ENCODE measurements at places on chromosomes 3 and 15.
A peak's percentile ranks its signal among the peaks of the same experiment; 100 is the strongest.

DNA sequence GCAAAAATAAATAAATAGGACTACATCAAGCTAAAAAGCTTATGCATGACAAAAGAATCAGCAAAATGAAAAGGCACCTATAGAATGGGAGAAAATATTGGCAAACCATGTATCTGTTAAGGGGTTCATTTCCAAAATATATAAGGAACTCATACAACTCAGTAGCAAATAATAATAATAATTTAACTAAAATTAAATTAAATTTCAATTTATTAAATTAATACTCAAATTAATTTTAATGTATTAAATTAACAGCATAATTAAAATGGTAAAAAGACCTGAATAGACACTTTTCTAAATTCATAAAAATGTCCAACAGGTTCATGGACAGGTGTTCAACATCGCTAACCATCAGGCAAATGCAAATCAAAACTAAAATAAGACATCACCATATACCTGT lies 34.0 kb upstream of the THBS1 start:
- DNase-seq: no peak

- DNase-seq: no peak
Observed at GRCh38 chr3:23236890-23237289, 33.8 kb downstream of the UBE2E2 start.

DNA sequence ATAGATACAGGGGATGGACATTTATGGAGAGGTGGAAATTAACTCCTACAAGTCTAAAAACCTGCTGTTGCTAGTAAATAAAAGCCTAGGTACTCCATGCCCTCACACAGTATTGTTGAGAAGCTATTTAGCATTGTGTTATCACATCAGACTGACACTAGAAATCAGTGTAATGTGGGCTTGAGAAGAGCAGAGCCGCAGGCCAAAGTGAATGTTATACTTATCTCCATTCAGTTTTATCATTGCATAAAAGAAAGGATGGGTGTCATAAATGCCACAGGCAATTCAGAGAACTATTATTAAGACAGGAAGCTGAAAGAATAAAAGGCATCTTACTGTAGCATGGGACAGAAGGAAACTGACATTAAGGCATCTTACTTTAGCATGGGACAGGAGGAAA lies 13.7 kb upstream of the ISLR start:
- no peak for DNase-seq

GRCh38 chr3:87227835-87228144 lies 681 bp downstream of the CHMP2B start:
- no peak for DNase-seq

DNA sequence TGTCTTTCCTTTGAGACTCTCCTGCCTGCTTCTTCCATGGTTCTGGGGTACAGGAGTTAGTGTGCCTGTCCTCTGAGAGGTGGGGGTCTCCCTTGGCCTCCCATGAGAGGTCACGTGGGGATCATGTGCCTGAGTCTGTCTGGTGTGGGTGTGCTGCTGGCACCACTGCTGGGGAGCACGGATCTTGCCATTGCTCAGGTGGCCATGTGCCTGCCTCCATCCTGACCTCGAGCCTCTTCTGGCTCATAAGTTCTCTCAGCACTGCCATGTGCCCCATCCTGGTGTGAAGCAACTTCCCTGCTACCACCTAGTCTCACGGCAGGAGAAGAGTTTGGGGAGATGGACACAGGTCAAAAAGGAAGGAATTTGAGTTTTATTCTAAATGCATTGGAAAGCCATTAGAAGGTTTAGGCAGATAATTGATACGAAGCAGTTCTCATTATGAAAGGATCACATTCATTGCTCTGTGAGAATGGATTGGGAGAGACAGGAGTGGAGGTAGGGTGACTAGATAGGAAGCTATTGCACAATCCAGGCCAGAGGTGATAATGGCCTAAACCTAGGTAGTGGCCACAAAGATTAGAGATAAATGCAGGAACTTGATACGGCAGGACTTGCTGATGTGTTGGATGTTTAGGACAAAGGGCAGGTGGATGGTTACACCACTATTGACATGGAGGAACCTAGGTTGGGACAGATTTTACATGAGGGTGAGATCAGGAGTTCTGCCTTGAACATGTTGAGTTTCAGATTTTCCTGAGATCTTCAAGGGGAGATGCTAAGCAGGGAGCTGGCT lies 173.0 kb upstream of the RORA start:
- DNase-seq: no peak

GRCh38 chr15:31442699-31443111 lies 116.1 kb downstream of the KLF13 start:
- DNase-seq: no peak

GRCh38 chr3:24235121-24235520 lies 259.5 kb downstream of the THRB start:
- DNase-seq: no peak

DNA sequence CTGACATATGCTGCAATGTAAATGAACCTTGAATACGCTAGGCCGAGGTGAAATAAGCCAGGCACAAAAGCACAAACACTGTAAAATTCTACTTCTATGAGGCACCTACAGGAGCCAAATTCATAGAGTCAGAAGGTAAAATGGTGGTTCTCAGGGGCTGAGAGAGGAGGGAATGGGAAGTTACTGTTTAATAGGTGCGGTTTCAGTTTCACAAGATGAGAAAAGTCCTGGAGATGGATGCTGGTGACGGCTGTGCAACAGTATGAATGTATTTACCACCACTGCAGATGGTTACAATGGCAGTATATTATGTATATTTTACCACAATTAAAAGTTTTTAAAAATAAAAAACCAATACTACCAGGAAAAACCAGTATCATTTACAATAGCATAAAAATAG lies 4.0 kb downstream of the TNK2 start:
- no peak for DNase-seq

GRCh38 chr15:63366451-63366850 lies 15.2 kb downstream of the CA12 start:
- no peak for DNase-seq

GRCh38 chr3:171460725-171461524 lies 720 bp upstream of the TNIK start:
- peak; percentile 80 for DNase-seq

DNA sequence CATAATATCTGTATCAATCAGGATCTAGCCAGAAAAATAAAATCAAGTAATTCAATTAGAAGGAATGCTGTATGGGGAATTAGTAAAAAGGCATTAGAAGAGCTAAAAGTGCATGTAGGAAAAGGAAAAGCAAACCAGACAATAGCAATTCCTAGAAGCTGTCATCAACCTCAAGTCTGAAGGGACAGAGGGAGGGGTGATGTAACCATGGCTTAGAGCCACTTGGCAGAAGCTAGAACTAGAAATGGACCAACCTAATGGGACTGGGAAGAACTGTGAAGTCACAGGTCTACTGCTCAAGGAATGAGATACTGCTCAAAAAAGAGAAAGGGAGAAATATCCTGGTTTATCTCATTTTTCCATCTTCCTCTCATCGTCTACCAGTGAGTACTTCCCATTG lies 590.7 kb upstream of the SGO1 start:
- DNase-seq: no peak

GRCh38 chr3:29318251-29318650 lies 37.4 kb downstream of the RBMS3 start:
- no peak for DNase-seq

DNA sequence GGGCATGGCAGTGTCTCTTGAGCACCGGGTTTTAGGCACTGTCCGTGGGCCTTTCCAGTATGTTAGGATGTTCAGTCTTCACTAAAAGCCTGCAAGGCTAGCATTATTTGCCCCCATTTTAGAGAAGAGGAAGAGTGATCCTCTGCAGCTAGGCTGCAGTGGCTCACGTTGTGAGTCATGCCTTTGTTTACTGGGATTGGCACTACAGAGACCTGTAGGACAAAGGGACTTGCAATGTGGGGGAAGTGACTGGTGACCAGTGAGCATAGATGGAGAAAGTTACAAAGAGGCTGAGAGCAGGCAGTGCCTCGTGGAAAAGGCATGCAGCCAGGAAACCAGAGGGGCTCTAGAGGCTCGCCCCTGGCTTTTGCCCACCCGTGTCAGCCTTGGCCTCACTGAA lies 26.8 kb upstream of the CPNE9 start:
- DNase-seq: no peak
